ENCODE measurements at places on chromosomes 12 and 14.

DNA sequence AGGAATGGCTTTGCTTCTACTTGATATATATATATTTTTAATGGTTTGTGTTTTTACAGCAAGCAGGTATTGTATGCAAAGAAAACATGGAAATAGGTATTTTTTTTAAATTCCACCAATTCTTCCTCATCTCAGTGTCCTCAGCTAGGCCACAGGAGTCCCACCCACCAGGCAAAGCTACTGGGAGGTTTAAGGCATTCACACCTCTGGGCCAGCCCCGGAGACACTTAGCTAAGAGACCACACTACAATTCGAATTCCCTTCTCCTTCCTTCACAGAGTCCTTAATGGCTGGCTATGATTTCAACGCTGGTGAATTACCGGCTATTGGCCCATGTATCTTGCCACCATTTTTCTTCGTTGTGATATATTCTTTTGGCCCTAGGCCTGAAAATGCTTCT lies 71.4 kb downstream of the SLC15A4 start:
- DNase-seq: no peak

DNA sequence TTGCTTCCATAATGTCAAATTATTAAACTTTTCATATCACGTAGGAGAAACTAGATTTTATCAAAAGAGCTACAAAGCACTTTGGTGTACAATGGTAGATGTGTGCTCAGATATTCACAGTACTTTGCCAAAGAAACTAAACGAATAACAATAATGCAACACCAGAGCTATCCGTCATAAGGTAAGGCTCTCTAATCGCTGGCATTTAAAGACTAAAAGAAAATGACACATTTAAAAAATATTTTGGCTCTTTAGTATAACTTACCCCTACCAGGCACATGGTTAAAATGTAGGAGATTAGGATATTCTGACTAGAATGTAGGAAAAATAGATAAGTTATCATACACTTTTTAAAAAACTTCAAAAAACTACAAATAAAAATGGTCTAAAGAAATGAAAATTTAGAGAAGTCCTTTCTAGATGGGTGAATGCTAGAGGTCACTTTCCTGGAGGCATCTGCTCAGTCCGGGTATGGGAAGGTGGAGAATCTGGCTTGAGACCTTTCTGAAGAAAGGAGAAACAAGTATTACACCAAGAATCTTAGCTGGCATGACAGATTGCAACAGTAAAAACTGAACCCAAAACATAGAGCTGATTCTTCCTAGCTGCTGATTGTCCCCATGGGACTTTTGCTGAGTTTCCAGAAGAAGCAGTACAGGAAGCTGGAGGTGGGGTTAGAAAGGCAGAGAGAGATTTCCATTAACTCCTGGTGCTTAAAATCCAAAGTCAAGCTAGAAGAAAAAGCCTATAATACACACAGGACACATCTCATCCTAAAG lies 67.9 kb downstream of the FAR2 start:
- no peak for DNase-seq

- no peak for DNase-seq
These were observed 9.4 kb upstream of the DACT1 start for GRCh38 chr14:58628406-58628805.

DNA sequence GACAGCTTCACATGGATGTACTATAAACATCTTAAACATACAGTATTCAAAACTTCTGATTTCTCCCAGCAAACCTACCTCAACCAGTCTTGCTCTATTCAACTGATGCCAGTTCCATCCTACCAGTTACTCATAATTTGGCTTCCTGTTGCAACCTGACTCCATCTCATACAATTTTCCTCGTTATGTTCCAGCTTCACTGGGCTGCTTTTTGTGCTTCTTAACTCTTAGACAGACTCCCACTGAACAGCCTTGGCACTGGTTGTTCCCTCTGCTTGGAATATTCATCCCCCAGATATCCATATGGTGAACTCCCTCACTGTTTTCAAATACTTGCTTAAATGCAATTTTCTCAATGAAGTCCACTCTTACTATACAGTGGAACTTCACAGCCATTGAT lies 249.2 kb downstream of the AEBP2 start:
- DNase-seq: no peak

DNA sequence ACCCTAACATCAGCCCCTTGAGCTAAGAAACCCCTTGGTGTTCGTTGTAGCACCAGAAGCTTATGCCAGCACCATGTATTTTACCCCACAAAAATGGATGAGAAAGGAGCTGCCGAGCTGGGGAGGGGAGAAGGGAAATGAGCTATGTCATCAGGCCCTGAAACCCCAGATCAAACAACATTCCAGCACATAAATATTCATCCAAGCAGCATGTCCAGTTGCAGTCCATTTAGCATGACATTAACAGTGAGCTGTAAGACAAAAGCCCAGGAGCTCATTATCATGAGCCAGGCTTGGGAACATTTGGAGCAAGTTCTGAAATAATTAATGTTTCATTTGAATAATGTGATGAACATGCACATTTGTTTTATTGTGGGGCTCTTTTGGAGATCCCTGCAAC lies 630.1 kb upstream of the TMEM132C start:
- no peak for DNase-seq

DNA sequence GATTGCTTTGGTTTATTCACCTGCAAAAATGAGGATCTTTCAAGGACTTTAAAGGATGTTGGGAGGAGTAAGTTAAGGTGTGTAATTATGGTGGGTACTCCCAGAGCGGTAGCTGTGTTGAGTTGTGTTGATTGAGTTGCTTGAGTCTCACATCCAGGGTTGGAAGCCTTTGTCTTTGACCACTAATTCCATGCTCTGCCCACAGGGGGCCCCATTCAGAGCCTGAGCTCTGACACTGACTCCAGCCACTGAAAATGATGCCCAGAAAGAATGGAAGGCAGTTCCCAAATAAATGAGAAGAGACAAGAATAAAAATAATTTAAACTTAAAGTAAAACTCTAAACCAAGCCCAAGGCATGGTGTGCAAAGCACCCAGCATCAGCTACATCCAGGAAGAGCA lies 237.4 kb upstream of the PWP1 start:
- no peak for DNase-seq

DNA sequence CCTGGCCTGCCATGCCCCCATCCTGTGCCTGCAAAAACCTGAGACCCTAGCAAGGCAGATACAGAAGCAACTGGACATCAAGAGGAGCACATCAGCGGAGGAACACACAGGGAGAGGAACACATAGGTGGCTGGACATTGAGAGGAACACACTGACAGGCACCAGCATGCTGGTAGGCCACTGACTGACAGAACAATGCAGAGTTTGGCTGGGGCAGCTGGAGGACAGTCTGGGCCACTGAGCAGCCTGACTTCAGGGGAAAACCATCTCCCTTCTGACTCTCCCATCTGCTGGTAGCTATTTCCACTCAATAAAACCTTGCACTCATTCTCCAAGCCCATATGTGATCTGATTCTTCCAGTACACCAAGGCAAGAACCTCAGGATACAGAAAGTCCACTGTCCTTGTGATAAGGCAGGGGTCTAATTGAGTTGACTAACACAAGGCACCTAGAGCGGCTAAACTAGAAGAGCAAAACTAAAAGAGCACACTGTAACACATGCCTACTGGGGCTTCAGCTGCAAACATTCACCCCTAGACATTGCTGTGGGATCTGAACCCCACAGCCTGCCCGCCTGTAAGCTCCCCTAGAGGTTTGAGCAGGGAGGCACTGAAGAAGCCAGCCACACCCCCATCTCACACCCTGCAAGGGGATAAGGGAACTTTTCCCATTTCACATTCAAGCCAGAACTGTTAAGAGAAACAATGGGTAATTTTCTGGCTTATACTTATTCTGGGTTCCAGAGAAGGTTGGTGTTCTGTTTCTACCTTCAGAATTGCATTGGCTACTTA lies 22.1 kb downstream of the CLECL1 start:
- DNase-seq: no peak

- DNase-seq: no peak
These were observed 13.2 kb downstream of the CLBA1 start for GRCh38 chr14:104998801-104999200.

GRCh38 chr12:86723326-86723725 lies 467.1 kb upstream of the MGAT4C start:
- DNase-seq: no peak

- no peak for DNase-seq
These were observed 415.4 kb downstream of the ZFP36L1 start for GRCh38 chr14:68377459-68377858.

DNA sequence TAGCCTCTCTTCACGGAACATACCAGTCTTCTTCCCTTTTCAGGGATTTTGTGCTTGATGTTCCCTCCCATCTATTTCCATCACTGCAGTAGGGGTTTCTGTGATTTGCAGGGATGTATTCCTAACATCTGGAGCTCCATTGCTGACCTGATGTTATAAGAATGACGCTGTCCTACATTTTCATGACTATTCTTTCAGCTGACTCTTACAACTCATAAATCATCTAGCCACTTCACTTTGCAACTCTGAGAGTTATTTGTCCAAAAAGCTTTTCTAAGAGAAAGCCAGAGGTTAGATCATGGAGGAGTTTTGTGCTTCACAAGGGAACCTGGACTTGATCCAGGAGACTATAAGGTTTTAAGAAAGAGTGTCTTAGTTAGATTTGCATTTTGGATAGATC lies 116.6 kb upstream of the FAR2 start:
- no peak for DNase-seq

DNA sequence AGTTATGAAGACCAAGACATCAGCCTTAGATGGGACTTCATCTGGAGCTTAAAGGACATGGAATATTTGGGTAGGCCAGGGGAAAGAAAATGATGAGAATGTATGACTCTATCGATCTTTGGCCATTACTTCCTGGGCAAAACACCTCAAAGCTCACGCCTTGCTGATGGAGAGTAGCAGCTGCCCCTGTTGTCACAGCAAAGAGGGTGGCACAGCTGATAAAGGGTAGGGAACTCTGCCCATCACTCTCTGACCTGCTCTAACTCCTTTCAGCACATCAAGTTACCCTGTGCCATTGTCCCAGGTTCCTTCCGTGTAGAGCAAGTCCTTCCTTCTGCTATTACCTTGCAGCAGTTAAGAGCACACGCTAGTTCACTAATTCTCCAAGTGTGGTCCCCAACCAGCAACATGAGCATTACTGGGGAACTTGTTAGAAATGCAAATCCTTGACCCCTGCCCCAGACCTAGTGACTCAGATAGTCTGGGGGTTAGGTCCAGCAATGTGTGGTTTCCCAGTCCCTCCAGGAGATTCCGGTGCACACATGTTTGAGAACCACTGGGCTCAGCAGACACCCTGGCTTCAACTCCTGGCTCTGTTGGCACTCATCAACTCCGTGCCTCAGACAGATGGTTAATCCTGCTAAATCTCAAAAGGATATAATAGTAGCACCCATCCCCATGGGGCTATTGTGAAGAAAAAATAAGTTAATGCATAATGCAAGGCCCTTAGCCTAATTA lies 93.7 kb upstream of the EEA1 start:
- no peak for DNase-seq

DNA sequence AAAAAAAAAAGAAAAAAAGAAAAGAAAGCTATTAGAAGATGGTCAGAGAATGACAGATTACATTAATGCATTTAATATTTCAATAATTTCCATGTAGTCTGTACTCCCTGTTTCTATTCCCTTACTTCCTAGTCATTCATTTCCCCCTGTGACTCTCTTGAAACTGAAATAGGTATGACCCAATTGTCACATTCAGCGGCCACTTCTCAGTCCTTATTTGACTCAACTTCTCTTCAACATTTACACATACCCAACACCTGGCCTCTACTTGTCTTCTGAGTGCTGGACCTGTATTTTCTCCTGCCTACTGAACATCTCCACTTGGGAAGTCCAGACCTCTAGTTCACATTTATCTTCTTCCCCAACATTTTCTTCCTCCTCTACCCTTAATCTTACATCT lies 7.2 kb downstream of the EEA1 start:
- no peak for DNase-seq

DNA sequence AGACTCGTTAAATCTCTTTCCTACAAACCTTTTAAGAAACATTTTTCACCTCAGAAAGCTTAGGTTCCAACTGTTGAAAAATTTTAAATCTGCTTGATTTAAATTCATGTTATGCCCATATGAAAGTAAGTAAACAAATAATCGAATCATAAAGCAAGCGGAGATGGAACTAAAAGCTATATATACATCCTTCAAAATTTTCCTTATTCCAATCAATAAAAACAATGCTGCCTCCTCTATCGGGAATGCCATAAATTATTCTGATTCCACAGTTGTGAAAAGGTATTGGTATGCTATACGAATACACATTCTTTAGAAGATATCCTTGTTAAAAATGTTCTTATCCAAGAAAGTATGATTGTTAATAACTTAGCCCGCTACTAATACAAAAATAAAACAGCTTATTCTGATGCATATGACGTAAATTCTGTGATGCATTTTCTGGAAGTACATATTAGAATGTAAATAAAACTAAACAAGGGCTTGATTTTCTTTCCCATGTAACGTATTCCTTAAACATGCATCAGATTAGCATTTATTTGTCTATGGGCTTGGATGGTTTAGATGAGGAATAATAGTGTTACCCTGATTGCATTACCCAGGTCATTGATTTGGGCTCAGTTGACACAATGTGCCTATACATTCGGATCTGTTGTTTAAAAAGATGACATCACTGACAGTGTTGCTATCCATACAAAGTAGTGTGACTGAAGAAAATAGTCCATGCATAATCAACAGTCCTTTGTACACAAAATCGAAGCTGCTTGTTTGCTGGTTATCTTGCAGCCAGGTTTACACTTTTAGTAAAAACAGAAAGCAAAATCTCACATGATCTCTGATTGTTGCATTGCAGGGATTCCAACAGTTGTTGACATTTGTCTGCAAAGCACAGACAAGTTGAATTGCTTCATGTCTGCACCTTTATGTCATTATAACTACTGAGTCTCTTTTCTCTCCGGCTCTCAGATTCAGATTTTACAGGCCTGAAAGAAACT lies 656 bp upstream of the DTD2 start:
- DNase-seq: no peak

- no peak for DNase-seq
These were observed 302.5 kb downstream of the DPF3 start for GRCh38 chr14:72591391-72591790.

- no peak for DNase-seq
These were observed 4.1 kb downstream of the TSPAN11 start for GRCh38 chr12:30930641-30931040.

DNA sequence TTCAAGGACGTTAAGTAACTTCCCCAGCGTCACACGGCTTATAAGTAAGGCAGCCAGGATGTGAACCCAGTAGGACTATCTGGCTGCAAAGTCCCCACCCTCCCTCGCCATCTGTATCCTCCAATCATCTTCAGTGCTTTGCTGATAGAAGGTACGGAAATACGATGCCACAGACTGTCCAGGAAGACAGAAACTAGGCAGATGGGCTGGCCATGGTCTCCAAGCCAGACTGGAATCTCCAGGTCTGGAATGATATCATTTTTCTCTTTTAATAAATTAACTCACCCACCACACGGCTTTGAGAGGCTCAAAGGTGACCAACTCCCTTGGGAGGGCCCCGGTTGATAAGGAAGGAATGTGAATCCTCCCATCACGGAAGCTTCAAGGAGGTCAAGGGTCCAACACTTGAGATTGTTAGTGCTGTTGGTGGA lies 16.3 kb upstream of the BDKRB1 start:
- DNase-seq: no peak

- DNase-seq: no peak
These were observed 263.1 kb upstream of the CRY1 start for GRCh38 chr12:107356266-107356936.

- DNase-seq: no peak
These were observed 1.5 kb downstream of the PTPRB start for GRCh38 chr12:70635755-70636154.

All from cerebellum (tissue), 4 donors.